ENCODE measurements at places on chromosomes 7 and 10. TPM values are rescaled to one million over a fixed set of nuclear protein-coding genes. Genes with fewer than 3 reads are reported as not detected.

TMEM176A gene
- total RNA-seq: 44.6 TPM

- no peak for DNase-seq
Observed at GRCh38 chr7:90455163-90456030, 14.0 kb upstream of the PTTG1IP2 start.

GRCh38 chr10:124892905-124893304 lies 49.0 kb upstream of the ZRANB1 start:
- no peak for DNase-seq

- no peak for DNase-seq
Observed at GRCh38 chr10:111370101-111370500, 293.3 kb downstream of the ADRA2A start.

SYT15B gene
- total RNA-seq: 0.80 TPM

DNA sequence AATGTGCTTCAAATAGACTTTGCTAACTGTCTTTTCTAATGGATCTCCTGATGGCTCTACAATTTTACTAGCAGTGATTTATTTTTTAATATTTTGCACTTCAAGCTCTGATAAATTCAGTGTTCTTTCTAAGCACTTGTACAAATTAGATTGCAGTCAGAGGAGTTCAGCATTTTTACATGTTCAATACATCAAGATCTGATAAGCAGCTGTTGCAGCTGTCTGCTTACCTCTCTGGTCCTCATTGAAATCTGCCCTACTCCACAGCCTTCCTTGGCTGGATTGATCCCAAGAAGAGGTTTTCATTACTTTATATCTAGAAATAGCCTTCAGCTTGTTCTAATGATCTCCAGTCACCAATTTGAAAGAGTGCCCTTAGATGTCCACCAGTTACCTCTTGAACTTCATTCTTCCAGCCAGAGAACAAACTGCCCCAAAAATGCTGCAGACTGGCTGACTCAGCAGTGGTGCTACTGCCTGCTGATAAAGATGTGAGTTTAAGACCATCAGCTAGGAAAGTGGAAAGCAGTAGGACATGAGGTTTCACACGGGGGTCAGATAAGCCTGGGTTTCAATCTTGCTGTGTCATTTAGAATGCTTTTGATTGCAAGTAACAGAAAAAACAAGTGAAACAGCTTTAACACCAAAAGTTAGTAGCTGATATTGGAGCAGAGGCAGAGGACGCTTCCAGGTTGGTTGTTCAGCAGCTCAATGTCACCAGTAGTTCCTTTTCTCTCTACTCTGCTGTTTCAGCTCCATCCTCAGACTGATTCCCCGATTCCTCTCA lies 350.9 kb upstream of the NPVF start:
- no peak for DNase-seq

CPA4 gene
- total RNA-seq: not detected

DNA sequence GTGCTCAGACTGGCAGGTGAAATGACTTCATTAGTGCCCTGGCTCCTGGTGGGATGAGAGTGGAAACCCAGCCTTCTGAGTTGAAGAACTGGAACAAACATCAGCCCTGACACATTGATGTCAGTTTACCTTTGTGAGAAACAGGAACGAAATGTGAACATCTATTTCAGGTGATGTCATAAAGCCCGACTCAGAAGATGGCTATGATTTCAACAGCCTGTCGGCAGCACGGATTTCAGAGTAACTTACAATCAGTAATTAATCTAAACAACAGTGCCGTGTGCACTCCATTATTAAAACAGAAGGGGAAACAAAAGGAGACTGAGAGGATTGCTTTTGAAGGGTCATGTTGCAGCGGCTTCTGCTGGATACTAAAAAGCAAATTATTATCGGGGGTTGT lies 243.2 kb downstream of the FRMD4A start:
- no peak for DNase-seq

AZGP1 gene
- 3.2 TPM for total RNA-seq

DNA sequence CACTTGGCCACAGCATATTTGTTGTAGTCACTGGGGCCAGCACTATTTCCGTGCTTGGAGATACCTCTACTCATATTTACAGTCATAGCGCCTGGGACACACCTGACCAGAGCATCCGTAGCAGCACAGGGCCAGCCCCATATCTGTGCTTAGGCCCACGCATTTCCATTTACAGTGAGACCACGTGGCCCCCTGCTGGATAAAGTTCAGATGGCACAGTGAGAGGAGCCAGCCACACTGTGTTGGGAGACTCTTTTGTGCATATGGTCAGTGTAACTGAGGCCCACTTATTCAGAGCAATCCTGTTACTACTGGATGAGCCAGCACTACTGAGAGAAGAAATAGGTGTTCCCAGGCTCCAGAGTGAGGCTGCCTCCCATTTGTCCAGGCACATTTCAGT lies 455.3 kb downstream of the REEP3 start:
- peak; percentile 33 for DNase-seq

DNA sequence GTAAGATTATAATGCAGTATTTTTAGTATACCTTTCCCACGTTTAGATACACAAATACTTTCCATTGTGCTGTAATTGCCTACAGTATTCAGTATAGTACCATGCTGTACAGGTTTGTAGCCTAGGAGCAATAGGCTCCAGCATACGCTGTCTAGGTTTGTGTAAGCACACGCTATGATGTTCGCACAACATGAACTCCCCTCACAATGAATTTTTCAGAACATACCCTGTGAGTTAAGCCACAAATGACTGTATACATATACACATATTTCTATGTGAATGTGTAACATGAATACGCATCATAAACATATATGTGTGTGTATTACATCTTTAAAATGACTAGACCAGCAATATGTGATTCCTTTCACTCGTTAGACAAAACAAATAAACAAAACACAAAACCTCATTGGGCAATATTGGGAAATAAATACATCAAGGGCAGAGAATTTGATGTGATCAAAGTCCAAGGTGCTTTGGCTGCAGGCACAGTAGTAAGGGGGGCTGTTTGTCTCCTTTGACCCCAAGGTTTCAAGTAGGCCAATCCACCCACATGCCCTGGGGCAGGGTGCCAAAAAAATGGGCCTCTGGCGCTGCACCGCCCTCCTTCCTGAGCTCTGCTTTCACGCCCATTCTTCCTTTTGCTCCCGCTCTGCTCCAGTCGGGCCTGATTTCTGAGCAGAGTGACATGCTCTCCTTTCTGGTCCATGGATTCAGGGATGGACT lies 33.9 kb downstream of the CHN2 start:
- DNase-seq: peak; percentile 27
